Activated CD4-positive, alpha-beta T cell treated with anti-CD3 and anti-CD28 coated beads for 4 hours (primary cell): ENCODE measurements at places on chromosomes 6 and 20.
A peak's percentile ranks its signal among the peaks of the same experiment; 100 is the strongest.

DNA sequence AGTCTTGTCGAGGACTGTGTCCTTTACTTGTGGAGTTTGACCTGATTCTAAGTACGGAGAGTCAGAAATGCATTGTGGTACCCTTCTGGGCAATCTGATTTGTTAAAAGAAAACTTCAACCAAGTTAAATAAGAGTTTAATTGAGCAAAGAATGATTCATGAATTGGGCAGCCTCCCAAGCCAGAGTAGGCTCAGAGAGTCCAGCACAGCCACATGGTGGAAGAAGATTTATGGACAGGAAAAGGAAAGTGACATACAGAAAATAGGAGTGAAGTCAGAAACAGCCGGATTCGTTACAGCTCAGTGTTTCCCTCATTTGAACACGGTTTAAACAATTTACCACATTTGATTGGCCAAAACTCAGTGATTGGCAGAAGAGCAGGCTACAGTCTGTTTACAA, 329.2 kb downstream of the DHX35 start:
- DNase-seq = no peak

DNA sequence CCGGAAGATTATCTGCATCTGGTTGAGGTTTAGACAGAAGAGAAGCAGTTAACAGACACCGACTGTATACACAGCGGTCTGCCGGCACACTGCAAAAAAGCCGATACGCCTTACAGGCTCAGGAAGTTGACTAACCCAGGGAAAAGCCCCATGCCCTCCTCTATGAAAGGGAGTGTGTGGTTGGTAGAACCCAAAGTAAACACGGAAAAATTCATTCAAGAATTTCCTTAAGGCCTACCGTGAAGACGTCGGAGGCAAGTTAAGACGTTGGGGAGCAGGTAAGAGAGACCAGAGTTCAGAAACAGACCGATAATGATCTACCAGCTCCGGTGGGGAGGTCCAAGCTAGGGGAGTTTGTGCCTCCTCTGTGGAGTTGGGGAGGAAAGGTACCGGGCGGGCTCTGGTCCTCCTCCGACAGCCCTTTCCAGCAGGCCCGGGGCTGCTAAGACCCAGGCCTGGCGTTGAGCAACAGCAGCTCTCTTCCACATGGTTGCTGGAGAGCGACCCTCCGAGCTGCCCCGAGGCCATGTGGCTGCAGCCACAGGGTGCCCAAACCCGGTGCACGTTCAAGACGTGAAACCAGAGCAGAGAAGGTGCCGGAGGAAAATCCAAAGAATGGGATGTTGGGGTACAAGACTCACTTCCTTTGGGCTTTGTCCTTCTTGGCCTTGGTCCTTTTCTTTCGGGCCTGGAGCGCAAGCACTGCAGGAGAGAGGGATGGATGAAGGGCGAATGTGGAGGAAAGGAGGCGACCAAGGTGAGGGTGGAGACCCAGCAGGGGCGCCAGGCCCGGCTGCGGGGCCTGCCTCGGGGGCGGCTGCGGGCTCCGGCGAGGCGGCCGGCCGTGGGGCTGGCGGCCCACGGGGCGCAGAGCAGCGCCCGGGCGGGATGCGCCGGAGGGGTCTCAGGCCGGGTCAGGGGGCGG, 809 bp downstream of the SRPK1 start:
- peak; percentile 59 for DNase-seq

- no peak for DNase-seq
Measured at GRCh38 chr20:32040142-32040953, 11.7 kb upstream of the HCK start.

DNA sequence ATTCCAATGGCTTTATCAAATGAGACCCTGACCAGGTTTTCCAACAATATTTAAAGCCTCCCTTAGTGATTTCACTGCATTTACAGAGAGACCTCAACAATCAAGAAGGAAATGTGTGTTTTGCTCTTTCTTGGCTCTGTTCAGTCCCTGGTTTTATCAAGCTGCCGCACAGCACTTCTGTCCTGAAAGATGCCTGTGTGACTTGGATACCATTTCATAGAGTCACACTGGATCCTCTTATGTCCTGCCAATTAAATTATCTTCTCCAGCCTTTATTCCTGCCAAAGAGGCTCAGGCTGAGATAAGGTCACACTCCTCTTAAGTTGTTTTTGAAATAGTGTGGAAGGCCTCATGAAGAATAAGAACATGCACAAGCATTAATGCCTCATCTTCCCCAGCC, 197.0 kb upstream of the RNF217 start:
- DNase-seq = no peak

DNA sequence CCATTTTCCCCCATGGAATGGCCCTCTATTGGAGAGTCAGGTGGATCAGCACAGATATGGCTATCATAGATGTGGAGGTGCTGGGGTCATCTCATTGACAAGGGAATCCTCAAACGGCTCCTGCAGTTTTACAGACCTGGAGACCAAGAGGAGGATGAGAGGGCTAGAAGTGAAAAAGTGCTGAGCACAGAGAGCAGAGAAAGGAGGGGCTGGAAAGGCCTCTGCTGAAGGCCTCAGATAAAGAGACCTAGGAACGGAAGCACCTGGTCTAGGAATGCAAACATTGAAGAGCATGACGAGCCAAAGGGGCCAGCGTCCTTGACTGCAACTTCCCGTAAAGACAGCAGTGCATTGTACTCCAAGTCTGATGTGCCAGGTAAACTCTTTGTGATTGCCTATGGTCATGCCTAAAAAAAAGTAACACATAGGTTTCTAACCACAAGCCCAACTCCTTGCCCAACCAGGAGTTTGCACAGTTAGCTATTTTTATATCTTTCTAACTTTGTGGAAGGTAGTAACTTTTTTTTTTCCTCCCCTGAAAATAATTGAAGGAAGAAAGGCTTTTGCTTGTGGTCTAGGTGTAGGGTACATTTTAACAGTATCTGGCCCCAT, 15.2 kb downstream of the RSPH4A start:
- DNase-seq = no peak

- no peak for DNase-seq
Measured at GRCh38 chr6:15876406-15876805, 213.6 kb upstream of the DTNBP1 start.

GRCh38 chr20:53847139-53847836, 223.1 kb downstream of the BCAS1 start:
- no peak for DNase-seq

- DNase-seq = no peak
Measured at GRCh38 chr6:46419576-46420002, 71.7 kb downstream of the RCAN2 start.

DNA sequence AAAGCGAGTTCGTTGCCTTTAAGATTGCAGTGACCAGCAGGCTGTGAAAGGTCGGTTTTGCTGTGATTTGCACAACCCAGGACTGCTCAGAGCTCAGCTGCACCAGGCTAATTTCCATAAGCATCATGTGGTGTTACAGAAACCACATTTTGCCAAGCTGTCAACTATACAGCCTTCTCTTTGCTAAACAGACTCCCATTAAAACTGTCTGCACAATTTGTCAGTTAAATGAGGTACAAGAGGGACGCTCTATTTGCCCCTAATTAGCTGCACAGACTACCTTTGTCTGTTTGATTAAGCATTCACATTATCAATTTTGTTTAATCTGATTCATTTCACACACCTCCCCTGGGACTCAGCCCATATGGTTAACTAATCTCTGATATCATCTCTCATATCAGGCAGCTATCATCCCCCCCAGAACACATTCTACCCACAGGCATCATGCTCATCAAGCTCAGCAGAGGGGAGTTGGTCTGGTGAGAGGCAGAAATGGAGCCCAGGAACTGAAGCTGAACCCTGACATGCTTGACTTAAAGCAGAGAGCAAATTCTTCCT, 62.1 kb downstream of the OLIG3 start:
- DNase-seq = no peak

DNA sequence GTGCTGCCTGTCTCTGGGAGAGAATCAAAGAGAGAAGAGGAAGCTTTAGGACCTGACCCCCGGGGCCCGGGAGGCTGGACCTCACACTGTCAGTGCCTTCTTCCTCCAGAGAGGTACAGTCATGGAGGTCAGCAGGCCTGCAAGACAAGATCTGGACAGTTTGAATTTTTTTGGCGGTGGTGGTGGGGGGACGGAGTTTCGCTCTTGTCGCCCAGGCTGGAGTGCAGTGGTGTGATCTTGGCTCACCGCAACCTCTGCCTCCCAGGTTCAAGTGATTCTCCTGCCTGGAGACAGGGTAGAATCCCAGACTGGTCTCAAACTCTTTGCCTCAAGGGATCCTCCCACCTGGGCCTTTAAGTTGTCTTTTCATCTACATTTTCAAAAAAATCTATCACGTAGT, 34.4 kb downstream of the NR2E1 start:
- no peak for DNase-seq
